ENCODE measurements at places on chromosomes 1 and 21.

GRCh38 chr1:198798923-198799386, 160.1 kb downstream of the PTPRC start:
- DNase-seq, result no peak

GRCh38 chr1:52111492-52111891, 30.4 kb upstream of the ZFYVE9 start:
- DNase-seq, result no peak

GRCh38 chr1:216005916-216006315, 417.3 kb downstream of the USH2A start:
- no peak for DNase-seq

DNA sequence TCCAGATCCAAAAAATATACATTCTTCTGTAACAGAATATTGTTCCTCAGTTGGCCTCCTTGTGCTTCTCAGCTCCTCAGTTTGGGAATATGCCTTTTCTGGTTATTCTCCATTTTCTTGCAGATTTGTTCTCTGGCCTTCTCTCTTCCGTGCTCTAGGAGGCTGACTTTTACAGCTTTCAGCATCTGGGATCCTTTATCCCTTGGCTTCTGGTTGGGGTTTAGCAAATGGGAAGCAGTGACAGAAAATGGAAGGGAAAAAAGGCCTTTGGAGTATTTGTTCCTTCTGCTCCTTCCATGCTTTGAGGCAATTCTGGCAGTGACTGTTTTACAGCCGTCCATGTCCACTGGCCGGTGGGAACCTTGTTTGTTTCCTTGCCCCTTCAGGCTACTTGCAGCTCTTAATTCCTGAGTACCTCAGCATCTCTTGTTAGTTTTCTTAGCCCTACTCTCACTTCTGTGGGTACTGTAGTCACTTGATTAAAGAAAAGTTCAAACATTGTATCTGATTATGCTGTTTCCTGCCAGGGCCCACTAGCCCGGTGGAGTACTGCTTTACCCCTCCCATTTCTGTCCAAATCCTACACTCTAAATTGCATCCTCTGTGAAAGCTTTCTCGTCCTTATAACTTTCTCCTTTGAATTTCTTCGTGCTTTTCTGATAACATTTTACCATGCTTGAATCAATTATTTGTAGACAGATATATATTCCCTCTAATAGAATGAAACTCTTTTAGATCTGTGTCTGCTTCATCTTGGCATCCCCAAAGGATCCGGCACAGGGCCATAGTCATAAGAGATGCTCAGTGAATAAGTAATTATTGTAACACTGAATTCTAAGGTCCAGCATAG, 118.2 kb downstream of the OSBPL9 start:
- DNase-seq, result no peak
